Hematopoietic multipotent progenitor cell treated with erythropoietin and hydrocortisone succinate and interleukin-3 and kit ligand, for 15 days (in vitro differentiated cells): ENCODE measurements at places on chromosomes 5 and 9.

DNA sequence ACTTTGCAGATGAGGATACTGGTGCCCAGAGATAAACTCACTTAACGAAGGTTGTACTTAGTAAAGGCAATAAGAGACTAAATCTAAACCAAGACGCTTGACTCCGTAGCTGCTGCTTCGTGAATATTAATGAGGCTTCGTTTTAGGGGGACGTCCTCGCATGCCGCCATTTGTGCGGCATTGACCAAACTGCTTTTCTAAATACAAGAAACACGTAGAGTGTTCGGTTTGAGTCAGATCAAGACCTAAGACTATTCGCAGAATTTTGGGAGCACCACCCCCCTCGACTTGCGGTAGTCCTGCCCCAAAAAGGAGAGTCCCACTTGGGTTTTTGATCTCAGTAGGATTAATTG lies 1.1 kb downstream of the NPM1 start:
- no peak for DNase-seq

GRCh38 chr9:106035806-106036205 lies 341.5 kb downstream of the TMEM38B start:
- DNase-seq, result no peak

DNA sequence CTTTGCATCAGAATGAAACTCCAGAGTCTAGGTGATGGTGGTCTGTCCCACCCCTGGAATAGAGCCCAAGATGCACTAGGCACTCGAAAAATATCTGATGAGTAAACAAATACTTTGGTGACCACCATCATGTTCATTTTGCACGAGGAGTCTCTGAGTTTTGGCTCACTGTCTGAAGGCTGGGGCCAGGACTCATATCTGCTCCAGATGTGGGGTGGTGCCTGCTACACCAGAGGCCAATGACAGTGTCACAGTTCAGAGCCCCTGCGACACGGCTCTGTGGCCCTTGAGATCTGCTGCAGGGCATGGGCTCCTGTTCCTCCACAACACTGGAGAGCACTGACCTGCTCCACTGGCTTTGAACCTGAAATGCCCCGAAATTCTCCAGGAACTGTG lies 164.6 kb downstream of the ROR2 start:
- peak; percentile 44 for DNase-seq

GRCh38 chr5:163306421-163306820 lies 131.0 kb upstream of the CCNG1 start:
- DNase-seq, result peak; percentile 8

DNA sequence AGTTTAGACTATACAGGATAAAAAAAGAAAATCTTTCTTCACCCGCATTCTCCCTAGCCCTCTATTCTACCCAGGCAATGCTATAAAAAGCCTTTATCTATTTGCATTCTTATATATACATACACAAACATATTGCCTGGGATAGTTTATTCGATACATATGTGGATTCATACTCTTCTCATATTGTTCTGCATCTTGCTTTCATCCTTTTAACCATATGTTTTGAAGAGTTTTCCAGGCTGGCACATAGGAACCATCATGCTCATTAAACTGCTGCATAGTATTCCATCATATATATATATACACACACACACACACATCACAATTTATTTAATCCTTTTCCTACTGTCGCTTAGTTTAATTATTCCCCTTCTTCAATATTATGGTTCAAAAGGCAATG lies 461.2 kb downstream of the NTRK2 start:
- DNase-seq, result no peak

DNA sequence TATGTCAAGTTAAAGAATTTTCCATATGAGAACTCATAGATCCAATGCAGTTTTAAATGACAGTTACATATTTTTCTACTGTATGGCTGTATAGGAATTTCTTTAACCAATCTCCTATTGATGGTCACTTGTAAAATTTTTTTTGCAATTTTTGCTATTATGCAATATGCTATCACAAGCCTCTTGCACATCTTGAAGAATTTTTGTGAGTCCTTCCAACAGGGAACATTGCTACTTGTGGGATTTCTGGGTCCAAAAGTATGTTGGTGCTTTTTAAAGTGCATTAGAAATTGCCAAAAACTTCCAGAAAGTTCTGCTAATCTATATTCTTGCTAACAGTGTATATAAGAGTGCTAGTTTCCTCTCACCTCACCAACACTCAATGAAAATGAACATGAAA lies 65.1 kb downstream of the NPR3 start:
- no peak for DNase-seq

GRCh38 chr5:59174248-59174844 lies 591.5 kb downstream of the RAB3C start:
- DNase-seq, result no peak

DNA sequence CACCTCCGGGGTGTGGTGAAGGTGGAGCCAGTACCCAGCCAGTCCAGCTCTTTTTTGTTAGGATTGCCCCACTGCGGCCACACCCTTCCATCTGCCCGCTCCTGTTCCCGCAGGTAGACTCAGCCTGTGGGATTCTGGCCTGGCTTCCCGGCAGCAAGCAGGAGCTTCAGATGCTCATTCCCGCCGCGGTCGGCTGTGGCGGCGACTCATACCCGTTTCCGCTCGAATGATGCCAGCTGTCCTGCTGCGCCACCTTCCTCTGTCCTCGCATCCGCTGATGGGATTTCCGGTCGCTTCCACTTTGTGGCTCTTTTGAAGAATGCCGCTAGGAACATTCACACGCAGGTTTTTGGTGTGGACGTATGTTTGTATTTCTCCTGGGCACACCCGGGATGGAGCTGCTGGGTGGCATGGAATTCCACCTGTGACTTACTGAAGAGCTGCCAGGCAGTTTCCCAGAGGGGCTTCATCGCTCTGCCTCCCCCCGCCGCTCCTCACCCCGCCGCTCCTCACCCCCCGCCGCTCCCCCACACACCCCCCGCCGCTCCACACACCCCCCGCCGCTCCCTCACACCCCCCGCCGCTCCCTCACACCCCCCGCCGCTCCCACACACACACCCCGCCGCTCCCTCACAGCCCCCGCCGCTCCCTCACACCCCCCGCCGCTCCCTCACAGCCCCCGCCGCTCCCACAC lies 60.3 kb downstream of the TENT4A start:
- DNase-seq, result no peak

DNA sequence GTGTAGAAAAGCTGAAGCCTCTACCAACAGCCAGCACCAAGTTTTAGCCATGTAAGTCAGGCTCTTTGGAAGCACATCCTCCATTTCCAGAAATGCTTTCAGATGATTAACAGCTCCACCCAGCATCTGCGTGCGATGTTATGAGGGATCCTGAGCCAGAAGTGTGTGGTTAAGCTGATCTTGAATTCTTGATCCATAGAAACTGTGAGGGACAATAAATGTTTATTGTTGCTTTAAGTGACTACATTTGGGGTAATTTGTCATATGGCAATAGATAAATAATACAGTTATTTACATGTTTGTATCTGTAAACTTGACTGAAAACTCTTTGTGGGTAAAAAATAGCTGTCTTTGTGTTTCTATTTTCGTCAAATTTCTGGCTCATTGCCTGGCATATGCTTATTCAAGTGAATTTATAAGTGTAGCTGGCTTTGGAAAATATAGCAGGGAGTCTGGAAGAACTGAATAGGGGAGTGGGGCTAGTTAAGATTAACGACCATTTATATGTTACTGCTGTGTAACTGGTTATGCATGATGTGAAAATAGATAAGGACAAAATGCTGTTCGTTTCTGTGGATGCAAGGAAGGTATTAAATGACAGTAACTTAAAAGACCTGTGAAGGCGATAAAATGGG lies 234.1 kb downstream of the LRRC70 start:
- no peak for DNase-seq
